ENCODE measurements at places on chromosomes 1 and 21. TPM values are rescaled to one million over a fixed set of nuclear protein-coding genes. Genes with fewer than 3 reads are reported as not detected.

The KIF2C gene
- polyA plus RNA-seq, result 0.21 TPM

The ARHGEF11 gene
- 5.8 TPM for polyA plus RNA-seq

The RASAL2 gene
- polyA plus RNA-seq, result 1.8 TPM

The AADACL4 gene
- not detected for polyA plus RNA-seq

The GUCA2A gene
- not detected for polyA plus RNA-seq

The KIF17 gene
- polyA plus RNA-seq, result 2.4 TPM

The SEC16B gene
- 43.6 TPM for polyA plus RNA-seq

All from liver (tissue), 10 donors.